ENCODE measurements at places on chromosomes 13 and 19.

DNA sequence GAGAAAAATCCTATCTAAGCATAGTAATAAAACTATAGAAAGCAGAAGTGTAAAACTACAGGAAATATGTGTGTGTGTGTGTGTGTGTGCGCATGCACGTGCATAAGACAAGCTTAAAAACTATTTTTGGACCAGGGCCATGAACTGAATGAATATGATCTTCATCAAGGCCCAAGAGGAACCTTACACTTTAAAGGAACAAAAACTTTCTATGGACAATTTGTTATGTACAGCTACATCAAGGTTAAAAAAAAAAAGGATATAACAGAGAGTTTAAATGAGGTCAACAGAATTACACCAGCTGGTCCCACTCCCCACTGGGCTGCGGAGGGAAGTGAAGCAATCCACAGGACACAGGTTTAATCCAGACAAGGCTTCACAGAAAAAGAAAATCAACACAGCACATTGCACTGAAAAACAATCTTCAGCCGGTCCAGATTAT lies 151.1 kb downstream of the LHFPL6 start:
- DNase-seq, result no peak

DNA sequence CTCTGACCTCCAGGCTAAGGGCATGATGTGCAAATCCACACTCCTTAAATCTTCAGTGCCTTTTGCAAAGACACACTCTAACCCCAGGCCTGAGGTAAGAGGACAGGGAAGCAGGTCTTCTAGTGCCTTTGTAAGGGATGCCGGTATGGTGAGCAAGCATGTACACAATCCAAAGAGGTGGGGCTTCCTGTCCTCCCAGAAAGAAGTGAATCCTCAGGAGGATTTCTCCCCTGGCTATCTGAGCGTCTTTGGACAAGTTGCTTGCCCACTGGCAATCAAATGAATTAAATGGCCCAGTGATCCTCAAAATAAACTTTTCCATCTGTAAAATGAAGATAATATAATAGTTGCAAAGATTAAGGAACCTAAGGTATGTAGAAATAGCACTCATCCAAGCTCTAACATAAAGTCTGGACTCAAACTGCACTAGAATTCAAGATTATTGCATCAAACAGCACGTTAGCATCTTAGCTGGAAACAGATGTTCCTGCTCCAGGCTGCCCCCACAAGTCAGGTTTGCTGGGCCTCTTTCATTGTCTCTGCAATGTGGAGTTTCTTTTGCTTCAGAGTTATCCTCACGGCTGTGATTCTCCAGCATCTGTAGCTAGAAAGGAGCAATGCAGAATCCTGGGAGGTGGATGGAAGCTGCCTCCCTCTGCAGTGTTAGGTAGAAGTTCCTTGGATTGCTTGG lies 249.6 kb downstream of the TSHZ3 start:
- DNase-seq, result no peak

- no peak for DNase-seq
Measured at GRCh38 chr13:74755065-74755464, 620.9 kb upstream of the KLF12 start.

- DNase-seq, result no peak
Measured at GRCh38 chr13:26052337-26052736, 521 bp upstream of the SHISA2 start.

- no peak for DNase-seq
Measured at GRCh38 chr19:18659281-18660050, 22.6 kb downstream of the KLHL26 start.

- no peak for DNase-seq
Measured at GRCh38 chr13:29959086-29959485, 108.7 kb upstream of the UBL3 start.

- DNase-seq, result no peak
Measured at GRCh38 chr13:26711211-26711610, 49.4 kb downstream of the GPR12 start.

DNA sequence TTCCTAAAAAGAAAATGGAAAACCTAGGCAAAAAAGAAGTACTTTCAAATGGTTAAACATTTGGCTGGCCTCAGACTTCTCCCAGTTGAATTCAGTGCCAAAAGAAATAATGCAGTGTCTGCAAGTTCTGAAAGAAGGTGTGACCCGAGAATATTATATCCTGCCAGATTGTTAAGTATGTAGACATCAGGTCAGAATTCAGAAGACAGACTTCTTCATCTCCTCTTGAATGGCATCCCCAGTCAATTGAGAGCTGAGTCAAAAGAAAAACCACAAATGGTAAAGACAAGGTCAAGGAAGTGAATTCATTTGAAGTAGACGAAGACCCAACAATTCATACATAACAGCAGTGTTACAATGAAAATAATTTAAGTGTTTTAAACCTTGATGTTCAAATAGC lies 194.5 kb downstream of the NBEA start:
- DNase-seq, result no peak

- no peak for DNase-seq
Measured at GRCh38 chr19:48907671-48908070, 7.6 kb downstream of the NUCB1 start.

- no peak for DNase-seq
Measured at GRCh38 chr13:108095036-108095435, 120.3 kb downstream of the LIG4 start.

DNA sequence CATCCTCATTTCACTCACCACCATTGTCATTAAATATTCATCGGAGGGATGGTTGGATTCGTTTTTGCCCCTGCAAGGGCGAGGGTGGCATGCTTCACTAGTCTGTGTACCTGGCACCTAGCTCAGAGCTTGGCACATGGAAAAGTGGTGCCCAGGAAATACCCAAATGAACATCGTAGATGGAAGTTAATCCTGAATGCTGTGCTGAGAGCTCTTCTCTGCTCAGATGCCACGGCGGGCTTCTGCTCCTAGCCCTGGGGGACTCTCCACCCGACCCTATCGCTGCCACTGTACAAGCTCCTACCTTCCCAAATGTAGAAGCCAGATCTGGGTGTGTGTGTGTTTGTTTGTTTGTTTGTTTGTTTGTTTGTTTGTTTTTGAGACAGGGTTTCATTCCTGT lies 113.0 kb upstream of the ZNF507 start:
- DNase-seq, result no peak

- no peak for DNase-seq
Measured at GRCh38 chr19:33515921-33516320, 5.7 kb downstream of the PEPD start.

- no peak for DNase-seq
Measured at GRCh38 chr13:74134777-74135325, 647 bp upstream of the KLF12 start.

DNA sequence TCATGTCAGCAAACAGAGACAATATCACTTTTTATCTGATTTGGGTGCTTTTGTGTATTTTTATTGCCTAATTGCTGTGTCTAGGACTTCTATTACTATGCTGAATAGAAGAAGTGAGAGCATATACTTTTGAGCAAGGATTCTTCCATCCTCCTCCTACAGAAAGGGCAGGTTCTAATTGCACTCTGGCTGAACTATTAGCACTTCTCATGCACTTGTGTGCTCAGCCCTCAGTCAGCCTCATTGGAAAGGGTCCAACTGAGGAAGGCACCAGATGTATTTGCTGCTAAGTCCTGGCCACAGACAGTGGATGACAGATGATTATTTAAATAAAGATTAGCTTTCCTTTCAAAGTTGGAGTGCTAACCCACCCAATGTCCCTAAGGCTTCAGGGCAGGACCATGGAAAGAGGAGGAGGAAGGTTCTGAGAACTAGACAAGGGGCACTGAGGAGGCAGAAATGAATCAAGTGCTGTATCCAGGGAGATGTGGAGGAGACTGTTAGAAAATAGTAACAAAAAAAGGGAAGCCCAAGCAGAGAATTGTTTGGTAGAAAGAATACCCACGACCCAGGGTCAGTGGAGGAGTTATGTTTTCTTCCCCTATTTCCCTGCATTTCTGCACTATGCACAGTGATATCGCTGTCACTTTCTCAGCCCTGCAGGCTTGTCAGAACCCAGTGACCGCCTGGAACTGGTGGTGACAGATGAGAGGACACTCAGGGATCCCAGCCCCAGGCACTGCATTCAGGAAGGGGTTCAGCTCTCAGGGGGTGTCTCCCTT lies 8.0 kb downstream of the LILRB4 start:
- DNase-seq, result no peak

GRCh38 chr19:52785506-52785905 lies 1.1 kb downstream of the ZNF600 start:
- DNase-seq, result no peak

DNA sequence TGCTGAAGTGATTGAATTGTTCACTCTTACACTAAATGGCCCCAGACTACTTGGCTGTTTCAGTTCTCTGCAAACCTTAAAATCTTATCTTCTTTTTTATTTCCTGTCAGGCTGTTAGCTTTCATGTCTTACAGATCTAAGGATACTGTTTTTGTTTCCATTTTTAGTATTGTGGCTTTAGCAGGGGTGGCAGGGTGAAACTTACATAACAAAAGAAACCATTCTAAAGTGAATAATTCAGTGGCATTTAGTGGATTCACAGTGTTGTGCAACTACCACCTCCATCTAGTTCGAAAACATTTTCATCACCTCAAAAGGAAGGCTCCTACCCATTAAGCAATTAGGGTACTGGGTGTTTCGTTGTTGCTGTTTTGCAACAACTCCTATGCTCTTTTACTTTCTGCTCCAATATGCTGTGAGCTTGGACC lies 19.8 kb downstream of the TMEM272 start:
- no peak for DNase-seq

GRCh38 chr13:56837161-56837560 lies 303.6 kb upstream of the PRR20A start:
- no peak for DNase-seq

DNA sequence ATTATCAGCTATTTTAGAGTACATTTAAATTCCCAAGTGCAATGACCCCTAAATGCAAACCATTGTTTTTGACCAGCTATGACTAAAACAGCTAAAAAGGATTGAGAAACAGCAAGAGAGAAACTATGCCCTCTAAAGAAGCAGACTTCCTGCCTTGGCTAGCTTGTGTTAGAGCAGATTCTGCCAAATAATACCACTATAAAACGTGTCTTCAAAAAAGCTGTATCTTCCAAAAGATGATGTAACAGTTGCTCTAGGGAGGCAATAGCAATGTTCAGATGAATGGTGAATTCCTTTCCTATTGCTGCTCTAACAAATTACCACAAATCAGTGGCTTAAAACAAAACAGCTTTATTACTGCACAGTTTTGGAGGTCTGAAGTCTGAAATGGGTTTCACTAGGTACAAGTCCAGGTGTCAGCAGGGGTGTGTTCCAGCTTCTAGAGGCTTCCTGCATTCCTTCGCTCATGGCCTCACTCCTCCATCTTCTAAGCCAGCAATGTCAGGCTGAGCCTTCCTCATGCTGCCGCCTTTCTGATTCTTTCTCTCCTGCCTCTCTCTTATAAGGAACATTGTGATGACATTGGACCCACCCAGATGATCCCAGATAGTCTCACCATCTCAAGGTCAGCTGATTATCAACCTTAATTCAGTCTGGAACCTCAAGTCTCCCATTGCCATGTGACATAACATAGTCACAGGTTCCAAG lies 84.5 kb downstream of the LRRC63 start:
- no peak for DNase-seq

DNA sequence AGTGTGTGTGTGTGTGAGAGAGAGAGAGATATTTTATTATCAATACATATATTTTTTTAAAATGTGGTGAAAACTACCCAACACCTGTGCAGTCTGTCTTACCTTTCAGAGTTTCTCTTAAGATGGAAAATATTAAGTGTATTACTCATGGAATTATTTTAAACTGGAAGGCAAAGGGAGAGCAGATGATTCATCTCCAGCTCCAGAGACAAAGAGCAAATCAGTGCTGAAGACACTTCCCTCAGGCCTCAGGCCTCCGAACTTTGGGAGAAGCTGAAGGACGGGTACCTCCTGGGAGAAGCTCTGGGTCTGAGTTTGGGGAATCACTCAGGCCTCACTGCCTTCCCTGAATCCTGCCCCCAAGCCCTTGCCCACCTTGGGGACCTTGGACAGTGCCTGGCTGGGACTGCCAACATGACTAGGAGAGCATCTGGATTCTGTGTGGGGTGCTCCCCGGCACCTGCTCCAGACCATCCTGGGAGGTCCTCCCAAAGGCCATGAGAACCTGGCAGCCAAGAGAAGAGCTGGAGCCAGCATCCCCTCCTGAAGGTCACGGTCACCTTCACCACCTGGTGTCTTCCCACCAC lies 170.4 kb upstream of the UBL3 start:
- no peak for DNase-seq

DNA sequence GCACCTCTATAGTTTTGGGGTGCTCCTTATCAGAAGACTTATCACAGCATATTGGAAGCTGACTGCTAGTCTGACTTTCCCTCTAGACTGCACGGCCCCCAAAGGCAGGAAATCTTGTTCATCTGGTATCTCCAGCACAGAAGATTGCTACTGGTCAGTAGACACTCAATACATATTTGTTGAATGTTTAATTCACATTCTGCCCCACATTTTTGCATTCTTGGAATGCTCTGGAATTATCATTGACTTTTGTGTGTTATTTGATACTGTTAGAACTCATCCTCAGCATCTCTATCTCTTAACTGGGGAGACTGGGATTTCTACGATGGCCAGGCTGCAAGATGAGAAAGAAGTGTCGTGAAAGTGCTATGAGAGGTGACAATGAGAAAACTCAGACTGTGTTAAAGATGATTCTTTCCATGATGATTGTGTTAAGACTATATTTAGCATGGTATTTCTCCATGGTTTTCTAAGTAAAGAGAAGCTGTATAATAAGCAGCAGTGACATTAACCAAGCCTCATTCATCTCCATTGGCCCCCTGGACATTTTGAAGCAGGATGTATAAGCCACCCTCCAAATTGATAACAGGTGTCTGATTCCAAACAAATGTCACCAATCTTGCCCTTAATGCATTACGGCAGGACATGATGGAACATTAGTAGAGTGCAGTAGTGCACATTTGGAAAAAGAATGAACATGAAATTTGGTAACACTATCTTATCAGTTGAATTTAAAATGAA lies 440.9 kb downstream of the RFC3 start:
- no peak for DNase-seq

- no peak for DNase-seq
Measured at GRCh38 chr19:42311657-42312056, 1.5 kb upstream of the TMEM145 start.

DNA sequence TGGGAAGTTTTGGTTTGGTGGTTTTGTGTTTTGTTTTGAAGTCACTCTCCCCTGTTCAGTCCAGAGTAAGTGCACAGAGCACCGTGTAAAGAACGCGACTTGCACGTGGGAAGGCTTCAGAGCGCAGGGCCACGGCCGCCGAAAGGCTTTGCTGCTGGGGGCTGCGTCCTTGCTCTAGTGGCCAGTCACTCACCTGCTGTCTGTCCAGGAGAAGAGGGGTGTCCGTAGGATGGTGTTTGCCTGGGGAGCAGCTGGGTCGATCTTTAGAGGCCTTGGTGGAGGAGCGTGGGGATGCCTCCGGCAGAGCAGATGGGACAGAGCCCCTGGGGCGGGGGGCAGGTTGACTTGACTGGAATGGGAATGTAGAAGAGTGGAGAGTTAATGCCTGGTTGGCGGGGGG lies 116.6 kb upstream of the MCF2L start:
- no peak for DNase-seq

DNA sequence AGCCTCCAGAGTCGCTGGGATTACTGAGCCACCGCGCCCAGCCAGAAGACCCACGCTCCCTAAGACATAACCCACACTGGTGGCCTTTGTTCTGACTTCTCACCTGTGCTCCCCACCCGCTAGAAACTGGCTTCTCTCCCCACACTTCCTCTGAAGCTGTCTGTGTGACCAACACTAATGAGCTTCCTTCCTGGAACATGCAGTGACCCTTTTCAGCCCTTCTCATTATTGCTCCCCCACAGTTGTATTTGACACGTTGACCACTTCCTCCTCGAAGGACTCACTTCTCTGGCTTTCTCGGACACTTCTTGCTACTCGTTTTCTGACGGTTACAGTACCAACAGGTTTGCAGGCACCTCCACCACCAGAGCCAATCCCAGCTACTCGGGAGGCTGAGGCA lies 10.9 kb downstream of the NCR1 start:
- no peak for DNase-seq

Data from esophagus squamous epithelium (tissue), 5 donors.